ENCODE measurements at places on chromosomes 3 and 15.

- DNase-seq = no peak
These were observed 180.5 kb downstream of the MCTP2 start for GRCh38 chr15:94411846-94412245.

- DNase-seq = no peak
These were observed 3.3 kb downstream of the NDUFAF3 start for GRCh38 chr3:49025005-49025792.

DNA sequence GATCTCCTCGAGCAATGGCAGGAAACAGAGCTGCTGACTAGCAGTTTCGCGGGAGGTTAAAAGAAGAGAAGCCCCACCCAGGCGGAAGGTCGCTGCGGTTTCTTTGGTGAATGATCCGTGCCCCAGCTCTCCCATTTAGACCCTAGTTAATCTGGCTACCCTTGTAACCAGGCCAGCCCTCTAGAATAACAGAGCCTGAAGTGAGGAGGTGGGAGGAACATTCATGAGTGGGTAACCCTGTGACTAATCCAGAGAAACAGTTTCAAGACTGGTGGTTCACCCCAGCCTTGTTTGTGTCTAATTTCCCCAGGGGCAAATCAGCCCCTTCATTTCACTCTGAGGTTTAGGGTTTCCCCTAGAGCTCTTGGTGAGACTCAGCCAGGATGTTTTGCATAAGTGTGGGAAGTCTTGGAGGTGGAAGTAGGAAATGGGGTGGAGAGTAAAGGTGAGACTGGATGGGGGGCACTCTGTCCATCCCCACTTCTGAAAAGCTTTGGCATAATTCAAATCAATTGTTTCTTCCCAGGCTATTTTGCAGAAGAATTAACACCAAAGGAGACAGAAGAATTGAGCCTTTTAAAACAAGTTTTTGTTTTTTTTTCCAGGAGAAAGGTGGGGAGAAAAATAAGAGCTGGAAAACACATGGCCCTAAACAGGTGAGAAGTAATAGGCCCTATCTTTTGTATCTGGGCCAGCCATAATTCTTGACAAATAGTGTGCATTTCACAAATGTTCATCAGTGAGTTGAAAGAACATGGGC, 303.1 kb downstream of the RPLP1 start:
- DNase-seq = peak; percentile 12

- DNase-seq = no peak
These were observed 508.3 kb downstream of the SOX2 start for GRCh38 chr3:182220013-182220412.

DNA sequence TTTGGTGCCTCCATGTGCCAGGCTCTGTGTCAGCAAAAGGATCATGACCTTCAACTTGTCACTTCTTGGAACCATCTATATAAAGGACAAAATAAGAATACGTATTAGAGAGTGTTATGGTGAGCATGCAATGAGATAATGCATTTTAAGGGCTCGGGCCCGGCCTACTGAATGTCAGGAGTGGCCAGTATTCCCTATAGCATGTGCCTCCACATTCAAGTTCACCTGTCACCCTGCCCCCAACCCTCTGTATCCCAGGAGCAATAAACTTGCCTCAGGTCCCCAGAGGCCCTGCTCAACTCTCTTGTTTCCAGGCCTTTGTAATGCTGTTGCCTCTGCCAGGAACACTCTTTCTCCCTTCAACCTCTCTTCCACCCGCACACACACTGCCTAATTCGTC, 90.2 kb upstream of the SLC6A11 start:
- DNase-seq = no peak

DNA sequence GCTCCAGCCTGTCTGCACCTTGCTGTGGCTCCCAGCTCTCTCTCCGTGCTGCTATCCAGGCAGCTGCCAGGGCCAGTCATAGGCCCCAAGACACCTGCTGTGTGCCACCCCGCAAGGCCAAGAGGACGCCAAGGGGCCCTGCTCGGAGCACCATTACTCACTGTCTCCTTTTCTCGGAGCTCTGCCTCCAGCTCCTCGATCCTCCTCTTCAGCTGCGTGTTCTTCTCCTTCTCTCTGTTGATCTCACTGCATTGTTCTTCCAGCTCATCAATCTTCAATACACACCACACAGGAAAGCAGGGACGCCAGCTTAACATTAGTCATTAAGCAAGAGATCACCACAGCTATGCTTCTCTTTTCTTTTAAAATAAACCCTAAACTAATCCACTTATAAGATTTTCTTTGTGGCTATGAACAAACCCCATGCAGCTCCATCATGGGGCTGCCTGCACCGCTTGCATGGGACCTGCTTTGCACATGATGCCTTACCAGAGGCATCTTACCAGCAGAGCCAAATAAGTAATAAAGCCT, 42.6 kb downstream of the WHAMM start:
- DNase-seq = no peak

DNA sequence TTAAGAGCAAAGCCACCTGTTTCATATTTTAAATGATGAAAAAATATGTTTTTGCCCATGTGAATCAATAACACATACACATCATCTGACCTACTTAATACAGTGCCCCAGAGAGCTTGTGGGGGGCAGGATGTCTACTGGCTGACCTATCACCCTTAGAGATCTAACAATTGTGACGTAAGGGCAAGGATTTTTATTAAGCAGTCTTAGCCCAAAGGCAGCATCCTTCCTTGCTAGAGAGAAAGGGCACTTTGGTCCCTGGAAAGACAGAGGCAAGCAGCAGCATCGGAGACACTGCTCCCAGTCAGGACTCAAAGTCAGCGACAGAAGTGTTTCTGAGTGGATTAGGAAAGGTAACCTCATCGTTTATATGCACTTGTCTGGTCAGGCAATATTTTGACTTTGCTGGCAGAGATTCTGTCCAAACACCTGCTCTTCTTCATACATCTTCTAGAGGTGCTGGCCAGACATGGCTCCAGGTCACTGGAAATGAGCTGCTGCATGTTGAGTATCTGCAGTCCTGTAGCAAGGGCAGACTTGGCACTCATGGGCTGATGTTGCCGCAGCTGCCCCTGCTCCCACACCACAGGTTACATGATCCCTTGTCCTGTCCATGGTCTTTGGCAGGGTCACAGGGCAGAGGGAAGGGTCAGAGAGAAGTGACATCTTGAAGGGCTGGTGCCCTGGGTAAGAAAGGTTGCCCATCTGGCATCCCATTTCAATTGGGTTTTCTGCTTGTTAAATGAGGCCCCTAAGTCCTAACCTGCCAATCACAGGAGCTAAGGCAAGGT, 1.8 kb downstream of the CXCR6 start:
- DNase-seq = no peak

DNA sequence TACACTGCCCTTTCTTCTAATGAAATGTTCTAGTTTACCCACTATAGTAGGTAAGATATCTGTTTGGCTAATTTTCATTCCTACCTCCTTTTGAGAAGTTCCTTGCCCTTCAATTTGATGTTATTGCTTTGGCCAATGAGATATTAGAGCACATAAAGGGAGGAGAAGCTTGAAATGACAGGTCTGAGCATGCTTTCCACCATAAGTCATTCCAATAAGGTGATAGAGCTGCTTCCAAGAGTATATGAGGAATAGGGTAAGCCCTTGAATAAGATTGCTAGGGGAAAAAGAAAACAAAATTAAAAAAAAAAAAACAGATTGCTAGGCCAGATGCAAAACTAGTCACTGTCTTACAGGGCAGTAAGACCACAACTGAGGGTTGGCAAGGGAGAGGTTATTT, 78.9 kb upstream of the TRIM42 start:
- DNase-seq = no peak

DNA sequence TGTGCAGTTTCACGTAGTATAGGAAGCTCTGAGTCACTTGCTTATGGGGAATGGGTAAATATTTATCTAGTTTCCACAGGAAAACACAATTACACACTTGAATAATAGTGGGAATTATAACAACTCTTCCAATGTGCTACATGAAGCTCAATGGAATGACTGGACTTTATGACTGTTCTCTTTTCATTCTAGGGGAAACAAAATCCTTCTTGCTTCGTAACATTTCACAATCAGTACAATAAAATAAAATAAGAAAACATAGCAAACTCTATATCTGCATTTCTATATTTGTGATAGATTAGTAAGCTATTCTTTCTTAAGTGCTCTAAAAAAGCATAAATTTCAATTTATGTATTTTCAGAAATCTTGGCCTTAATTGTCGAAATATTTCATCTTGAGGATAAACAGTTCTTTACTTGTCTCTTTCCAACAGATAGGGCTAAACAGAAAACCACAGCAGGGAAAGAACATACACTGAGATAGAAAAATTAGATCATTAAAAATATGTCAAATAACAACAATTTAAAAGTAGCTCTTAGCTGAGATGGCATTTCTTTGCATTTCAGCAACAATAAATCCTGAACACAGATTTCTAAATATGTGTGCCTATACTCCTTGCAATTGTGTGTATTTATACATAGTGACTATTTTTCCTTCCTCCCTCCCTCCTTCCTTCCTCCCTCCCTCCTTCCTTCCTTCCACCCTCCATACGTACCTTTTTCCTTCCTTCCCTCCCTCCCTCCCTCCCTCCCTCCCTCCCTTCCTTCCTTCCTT, 395.5 kb upstream of the KCNMB2 start:
- DNase-seq = no peak

DNA sequence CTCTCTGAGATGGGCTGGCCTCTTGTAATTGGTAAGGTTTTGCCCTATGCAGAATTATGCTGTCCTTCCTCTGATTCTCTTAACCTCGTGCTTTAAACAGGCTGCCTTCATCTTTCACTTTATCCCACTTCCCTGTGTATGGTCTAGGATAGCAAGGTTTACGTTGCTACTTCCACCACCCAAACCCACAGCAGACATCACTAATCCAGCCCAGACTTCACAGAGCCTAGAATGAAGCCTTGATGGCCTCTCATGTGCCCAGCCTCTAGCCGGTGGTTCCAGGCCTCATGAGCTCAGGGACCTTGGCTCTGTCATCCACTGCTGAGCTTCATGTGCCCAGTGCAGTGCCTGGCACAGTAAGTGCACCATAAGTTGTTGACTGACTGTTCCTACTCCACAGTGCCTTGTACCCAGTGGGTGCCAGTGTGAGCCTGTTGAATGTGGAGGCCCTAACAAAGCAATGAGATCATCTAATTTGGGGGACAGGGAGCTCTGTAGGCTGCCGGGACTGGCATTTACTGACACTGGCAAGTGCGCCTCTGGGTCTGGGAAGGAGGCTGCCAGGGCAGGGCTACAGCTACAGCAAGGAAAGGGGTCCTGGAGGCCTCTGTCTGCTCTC, 12.5 kb downstream of the SLC6A6 start:
- DNase-seq = peak; percentile 53

DNA sequence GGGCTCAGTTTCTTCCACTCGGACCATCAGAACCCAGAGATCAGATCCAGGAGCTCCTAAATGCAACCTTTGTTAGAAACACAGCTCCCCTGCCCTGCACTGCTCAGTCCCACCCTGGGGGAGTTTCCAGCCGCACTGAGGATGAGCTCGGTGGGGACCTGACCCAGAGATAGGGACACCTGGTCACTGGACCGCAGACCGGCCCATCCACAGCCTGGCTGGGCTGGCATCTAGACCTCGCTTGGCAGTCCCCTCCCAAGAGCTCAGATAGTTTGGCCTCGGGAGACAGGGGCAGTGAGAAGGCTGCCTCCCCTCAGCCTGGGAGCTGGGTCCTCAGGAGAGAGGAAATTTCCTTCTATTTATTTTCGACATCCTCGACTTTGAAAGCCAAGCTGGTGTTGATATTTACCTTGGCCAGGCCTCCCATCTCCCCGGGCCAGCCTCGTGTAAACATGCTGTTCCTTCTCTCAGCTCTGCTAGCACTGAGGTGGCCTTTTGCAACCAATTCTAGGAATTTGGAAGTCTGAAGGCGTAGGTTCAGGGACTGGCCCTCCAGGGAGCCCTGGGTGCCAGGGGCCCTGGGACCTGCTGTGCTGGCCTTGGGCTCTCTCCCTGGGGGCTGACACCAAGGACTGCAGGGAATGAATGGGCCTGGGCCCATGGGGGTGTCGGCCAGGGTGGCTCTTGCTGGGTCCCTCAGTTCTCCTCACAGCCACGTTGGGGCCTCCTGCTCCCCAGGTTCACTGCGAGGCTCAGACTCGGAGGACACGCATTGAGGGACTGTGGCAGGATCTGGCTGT, 90.1 kb downstream of the VGLL4 start:
- no peak for DNase-seq

DNA sequence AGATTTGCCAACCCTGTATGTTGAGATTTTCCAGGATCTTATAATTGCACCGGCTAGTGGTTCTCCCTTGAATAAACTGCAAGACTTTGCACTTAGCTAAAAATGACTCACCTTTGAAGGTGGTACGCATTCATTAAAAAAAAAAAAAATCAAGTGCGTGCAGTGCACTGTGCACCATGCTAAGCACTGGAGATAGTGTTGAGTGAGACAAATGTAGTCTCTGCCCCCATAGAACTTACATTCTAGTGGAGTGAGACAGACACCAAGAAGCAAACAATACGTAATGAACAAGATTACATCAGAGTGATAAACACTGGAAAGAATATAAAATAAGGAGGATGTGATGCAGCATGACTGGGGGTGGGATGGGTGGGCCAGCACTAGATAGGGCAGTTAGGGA, 69.4 kb downstream of the ITPR1 start:
- DNase-seq = no peak

DNA sequence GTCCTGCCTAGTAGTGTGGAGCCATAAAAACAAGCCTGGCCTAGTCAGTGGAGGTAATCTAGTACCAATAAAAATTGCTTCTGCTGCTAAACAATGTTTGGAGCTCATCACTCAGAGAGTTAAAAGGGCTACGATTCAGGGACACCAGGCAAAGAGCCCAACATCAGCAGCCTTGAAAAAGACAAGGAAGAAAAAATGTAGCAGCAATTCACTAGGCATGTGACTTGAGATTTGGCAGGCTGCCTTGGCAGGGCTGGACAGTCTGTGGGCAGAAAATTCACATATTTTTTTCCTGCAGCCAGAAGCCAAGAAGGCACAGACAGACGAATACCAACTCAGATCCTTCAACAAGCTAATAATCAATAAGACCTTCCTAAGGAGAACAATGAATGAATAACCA, 47.2 kb downstream of the IGSF11 start:
- peak; percentile 2 for DNase-seq

GRCh38 chr15:59313641-59314332, 58.9 kb downstream of the MYO1E start:
- no peak for DNase-seq

DNA sequence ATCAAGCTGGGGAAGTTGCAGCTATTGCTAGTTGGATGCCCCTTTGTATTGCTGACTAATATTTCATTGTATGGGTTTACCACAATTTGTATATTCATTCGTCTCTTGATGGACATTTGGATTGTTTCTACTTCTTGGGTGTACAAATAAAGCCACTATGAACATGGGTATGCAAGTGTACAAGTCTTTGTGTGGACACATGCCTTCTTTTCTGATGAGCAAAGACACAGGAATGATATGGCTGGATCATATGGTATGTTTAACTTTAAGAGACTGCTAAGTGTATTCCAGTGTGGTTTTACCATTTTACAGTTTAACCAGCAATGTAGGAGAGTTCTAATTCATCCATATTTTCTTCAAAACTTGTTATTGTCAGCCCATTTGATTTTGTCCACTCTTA, 32.2 kb downstream of the NECTIN3 start:
- peak; percentile 38 for DNase-seq

GRCh38 chr3:4812591-4812990, 166.6 kb upstream of the BHLHE40 start:
- no peak for DNase-seq

Data from EL (cell line).